DMS 273 treated with DMSO at 0.1 percent for 48 hours (cell line): ENCODE measurements at places on chromosomes 2 and 18.

DNA sequence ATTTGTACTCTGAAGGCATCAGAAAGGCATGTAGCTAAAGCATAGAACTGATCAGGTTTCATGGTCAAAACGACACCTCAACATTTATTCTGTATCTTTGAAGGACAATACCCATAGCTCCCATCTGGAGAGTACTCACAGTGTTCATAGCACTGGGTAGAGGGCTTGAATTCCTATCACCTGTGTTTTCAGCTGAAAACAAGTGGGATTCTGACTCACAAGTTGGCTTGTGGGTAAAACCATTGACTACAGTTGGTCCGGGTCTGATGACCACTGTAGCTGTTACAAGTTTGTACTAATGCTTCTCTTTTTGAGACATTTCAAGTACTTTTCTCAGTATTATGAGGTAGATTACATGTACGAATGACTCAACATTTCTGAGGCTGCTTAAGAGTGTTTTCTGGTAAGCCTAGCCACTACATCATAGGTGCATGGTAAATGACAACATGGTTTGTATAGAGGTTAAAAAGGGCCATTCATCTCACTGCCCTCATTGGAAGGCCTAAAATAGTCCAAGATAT is 68.6 kb upstream of the PELI1 start:
- DNase-seq, result no peak

DNA sequence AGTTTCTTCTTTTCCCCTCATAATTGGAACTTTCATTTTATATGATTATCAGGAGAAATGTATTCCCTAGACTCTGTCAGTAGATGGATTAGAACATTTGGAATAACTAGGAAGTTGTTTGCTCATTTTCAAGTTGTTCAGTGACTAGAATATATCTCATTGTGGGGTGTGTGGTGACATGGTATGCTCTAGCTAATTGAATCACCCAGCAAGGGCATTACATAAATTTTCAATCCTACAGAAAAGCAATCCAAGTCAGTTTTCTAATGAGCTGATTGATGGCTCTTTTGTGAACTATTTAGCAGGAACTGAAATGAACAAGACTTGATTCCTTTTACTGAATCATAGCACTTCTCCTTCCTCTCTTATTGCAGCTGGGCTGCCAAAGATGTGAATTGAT is 461.4 kb downstream of the TGIF1 start:
- DNase-seq, result no peak

DNA sequence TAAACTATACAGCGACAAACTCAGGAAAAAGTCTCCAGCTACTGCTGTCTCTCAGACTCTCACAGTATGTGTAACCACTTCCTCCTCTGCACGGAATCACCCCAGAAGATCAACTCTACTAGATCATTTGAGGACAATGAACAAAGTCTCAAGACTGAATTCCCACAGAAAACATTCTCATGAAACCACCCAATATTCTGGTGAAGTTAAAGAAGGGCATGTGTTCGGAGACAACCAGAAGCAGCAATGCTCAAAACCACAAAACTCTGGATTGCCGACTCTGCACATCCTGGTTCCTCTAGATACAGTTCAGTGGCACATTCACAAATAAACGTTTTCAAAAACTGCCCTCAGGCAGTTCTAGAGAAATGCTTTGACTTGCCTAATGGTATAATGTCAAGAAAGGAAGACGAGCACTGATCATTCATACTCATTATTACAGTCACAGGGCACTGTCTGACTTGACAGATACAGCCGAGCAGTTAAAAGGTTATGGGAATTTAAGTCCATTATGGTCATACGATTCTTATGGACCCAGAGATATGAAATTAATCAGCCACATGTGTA is 91.9 kb upstream of the STK17B start:
- DNase-seq, result no peak

GRCh38 chr18:46547520-46547919 is 109.5 kb downstream of the LOXHD1 start:
- DNase-seq, result no peak

GRCh38 chr2:74576863-74577229 is 22.3 kb downstream of the DOK1 start:
- DNase-seq, result no peak

DNA sequence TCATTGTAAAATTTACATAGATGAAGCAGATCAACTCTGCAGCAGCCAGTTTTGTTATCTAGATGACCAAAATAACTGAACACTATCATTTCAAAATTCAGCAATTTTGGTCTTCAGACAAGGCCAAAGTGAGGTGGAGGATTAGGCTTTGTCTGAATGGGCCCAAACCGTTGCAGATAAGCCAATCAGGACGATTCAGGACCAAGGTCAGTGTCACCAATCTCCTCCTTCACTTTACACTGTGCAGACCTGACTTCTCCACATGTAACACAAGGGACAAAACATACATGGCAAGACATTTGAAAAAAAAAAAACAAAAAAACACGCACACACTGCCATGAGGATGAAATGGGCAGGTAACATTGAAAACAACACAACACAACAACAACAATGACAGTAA is 211.2 kb downstream of the NAPG start:
- no peak for DNase-seq

GRCh38 chr2:221569425-221569845 is 2.7 kb downstream of the EPHA4 start:
- DNase-seq, result no peak

DNA sequence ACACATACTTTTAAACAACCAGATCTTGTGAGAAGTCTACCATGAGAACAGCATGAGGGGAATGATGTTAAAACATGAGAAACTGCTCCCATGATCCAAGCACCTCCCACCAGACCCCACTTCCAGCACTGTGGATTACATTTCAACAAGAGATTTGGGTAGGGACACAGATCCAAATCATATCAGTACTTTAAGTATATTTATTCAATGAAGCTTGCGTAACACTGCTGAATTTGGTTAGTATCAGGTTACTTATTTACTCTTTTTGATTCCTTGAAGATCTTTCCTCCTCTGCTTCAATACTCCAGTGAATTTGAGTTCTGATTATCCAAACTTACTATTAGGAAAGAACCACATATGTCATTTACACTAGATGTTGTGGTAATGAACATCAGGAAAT is 418.6 kb downstream of the PIK3C3 start:
- DNase-seq, result no peak

DNA sequence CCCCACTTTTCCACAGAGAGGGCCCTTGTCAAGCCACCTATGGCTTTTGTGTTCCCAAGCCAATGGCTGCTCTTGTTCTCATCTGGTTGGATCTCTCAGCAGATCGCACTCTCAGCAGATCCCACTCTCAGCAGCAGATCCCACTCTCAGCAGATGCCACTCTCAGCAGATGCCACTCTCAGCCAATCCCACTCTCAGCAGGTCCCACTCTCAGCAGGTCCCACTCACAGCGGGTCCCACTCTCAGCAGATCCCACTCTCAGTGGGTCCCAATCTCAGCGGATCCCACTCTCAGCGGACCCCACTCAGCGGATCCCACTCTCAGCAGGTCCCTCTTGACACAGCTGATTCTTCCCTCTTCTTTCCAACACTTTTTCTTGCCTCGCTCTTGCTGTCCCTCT is 59.3 kb upstream of the MGAT4A start:
- DNase-seq, result no peak

- DNase-seq, result no peak
These were observed 121.9 kb downstream of the TMEM18 start for GRCh38 chr2:555164-555922.

GRCh38 chr2:85175369-85176299 is 42.4 kb downstream of the TCF7L1 start:
- no peak for DNase-seq

- DNase-seq, result no peak
These were observed 13.0 kb downstream of the FABP1 start for GRCh38 chr2:88114889-88115288.

GRCh38 chr18:61575419-61575818 is 242.2 kb downstream of the CDH20 start:
- DNase-seq, result no peak

GRCh38 chr18:49691177-49691608 is 122.1 kb downstream of the ACAA2 start:
- DNase-seq, result no peak

- DNase-seq, result no peak
These were observed 78.6 kb upstream of the ETAA1 start for GRCh38 chr2:67318563-67318962.

GRCh38 chr2:10541081-10541480 is 93.0 kb upstream of the ODC1 start:
- DNase-seq, result no peak

DNA sequence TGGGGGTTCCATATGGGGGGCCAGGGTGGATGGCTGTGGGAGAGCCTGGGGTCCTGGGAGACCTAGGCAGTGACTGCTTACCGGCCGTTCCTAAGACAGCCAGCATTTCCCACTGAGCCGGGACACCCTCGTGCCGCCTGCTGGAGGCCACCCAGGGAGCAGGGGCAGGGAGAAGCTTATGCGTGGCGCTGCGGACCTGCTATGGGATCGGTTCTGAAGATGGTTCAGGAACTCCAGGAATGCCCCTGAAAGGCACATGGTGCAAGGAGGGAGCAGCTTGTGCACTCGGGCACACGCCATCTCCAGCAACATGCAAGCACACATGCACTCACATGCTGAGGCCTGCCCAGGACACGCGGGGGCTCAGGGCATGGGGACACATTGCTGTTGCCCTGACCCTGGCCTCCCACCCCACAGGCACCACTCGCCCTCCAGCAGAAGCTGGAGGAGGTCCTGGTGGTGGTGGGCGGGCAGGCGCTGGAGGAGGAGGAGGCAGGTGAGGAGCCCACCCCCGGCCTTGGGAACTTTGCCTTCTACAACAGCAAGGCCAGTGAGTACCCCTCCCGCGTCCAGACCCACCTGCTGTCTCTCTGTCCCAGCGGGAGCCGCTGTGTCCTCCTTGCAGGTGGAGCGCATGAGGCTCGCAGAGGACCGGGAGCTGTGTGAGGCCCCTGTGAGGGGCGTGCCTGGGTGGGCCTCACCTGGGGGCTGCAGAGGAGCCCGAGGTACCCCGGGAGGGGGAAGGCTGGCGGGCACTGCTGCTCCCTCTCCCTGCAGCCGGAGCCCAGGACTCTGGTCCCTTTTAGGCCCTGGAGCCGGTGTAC is 4.1 kb downstream of the KLHL30 start:
- DNase-seq, result no peak

GRCh38 chr2:66305718-66306117 is 129.2 kb upstream of the MEIS1 start:
- no peak for DNase-seq

DNA sequence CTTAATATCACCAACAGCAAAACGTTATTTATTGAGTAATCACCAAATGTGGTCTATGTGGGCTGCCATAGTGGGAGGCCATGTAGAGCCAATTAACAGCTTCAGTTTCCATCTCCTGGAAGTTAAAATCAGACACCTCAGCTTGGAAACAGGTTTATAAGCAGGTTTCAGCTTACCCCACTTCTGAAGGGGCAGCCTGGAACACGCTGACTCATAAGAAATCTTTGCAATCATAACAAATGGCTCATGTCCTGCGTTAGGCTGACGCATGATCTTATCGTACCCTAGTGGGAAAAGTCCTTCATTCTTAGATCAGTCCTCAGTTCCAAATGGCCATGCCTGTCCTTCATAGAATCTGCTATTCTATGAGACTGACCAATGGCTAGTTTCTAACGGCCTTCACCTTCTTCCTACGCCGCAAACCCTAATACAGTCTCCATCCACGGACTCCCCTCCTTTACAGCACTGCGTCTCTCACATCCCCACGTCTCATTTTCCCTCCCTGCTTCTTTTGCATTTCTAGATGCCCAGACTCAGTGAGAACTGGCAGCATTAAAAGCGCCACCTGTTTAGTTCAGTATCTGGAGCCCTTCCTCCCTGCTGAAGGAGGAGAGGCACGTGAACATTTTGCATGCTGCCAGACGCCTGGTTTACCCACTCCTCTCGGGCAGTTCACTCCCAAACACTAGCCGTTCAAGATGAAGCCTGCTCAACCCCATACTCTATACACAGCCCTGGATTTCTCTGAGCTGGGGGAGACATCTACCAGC is 24.2 kb upstream of the BZW1 start:
- no peak for DNase-seq

DNA sequence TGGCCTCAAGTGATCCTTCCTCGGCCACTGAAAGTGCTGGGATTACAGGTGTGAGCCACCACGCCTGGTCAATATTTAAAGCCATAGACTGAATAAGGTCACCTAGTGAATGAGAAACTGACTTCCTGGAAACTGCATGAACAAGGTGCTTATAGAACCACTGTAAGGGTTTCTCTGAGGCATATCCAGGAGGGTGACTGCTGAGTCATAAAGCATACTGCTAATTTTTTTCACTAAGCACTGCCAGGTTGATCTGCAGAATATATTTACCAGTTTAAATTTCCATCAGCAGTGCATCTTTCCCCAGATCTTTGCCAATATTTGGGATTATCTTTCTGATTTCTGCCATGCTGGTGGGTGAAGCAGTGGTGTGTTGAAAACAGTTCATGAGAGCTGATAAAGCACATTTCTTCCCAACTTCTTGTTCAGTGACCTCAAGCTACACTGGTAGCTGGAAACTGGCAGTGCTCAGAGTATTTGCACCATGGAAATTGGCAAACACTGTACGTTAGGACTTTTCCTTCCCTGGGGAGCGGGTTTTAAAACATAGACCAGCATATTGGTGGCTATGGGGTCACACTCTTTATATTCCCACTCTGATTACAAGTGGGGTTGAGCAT is 4.2 kb upstream of the CLIP4 start:
- no peak for DNase-seq

DNA sequence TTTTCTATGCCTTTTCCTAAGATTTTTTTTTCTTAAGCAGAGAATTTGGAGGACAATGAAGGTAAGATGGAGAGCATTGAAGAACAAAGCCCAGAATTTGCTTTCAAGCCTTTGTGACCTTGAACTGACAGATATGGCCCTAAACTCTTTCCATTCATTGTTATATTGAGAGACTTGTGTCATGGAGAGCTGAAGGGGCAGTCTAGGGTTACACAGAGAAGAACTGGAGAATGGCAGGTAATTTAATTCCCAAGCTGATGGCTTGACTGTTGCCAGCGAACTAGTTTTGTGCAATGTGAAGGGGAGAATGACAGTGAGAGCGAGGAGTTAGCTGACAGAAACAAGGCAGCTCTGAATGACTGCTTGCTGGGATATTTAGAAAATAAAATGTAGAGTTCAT is 1344.2 kb downstream of the LRP1B start:
- no peak for DNase-seq

DNA sequence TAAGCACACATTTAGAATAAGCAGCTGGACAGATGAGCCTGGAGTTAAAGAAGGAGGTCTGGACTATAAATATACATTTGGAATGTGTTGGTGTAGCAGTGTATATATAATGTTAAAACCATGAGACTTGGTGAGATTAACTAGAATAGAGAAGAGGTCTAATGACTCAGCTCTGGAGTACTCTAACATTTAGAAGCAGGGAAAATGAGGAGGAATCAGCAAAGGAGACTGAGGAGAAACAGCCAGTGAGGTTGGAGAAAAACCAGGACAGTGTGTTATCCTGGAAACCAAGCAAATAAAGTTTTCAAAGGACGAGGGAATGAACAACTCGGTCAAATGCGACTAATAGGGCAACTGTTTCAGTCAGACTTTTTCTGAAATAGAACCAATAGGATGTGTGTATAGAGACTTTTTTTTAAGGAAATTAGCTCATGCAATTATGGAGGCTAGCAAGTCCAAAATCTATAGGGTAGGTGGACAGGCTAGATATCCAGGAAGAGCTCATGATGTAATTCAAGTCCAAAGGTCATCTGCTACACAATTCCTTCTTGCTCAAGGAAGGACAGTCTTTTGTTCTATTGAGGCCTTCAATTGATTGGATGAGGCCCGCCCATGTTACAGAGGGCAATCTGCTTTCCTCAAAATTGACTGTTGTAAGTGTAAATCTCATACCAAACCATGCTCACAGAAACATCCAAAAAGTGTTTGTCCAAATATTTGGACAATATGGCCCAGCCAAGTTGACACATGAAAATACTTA is 10.8 kb upstream of the SESTD1 start:
- no peak for DNase-seq
